ENCODE measurements at places on chromosomes 6 and 20. TPM values are rescaled to one million over a fixed set of nuclear protein-coding genes. Genes with fewer than 3 reads are reported as not detected.

The SPTLC3 gene
- polyA plus RNA-seq, result 1.4 TPM

The MACROD2 gene
- polyA plus RNA-seq, result 2.2 TPM

The TMEM170B gene
- polyA plus RNA-seq, result 0.14 TPM

The AGER gene
- polyA plus RNA-seq, result 1.4 TPM
